ENCODE measurements at places on chromosomes 7 and 10. TPM values are rescaled to one million over a fixed set of nuclear protein-coding genes. Genes with fewer than 3 reads are reported as not detected.

GHITM gene
- total RNA-seq = 92.7 TPM

GIMAP6 gene
- total RNA-seq = 26.2 TPM

TAS2R4 gene
- 0.31 TPM for total RNA-seq

PRKAR2B gene
- total RNA-seq = 62.1 TPM

EPO gene
- not detected for total RNA-seq

CALML5 gene
- not detected for total RNA-seq

All from mononuclear cell (primary cell).